ENCODE measurements at places on chromosomes 5 and 9. TPM values are rescaled to one million over a fixed set of nuclear protein-coding genes. Genes with fewer than 3 reads are reported as not detected.

Gene N4BP3
- 5.2 TPM for total RNA-seq

Gene SLC1A1
- 6.8 TPM for total RNA-seq

Gene ENC1
- total RNA-seq = 30.0 TPM

Gene PRRX2
- total RNA-seq = 25.5 TPM

Gene C9orf50
- total RNA-seq = not detected

Gene PLGRKT
- 23.8 TPM for total RNA-seq

Gene RNF44
- 58.4 TPM for total RNA-seq

Gene HAVCR2
- total RNA-seq = 0.07 TPM

Gene TIGD6
- 2.1 TPM for total RNA-seq

Gene GBGT1
- 0.34 TPM for total RNA-seq

- peak; percentile 56 for DNase-seq
Measured at GRCh38 chr5:113294311-113295110, 140.3 kb downstream of the TSSK1B start.

DNA sequence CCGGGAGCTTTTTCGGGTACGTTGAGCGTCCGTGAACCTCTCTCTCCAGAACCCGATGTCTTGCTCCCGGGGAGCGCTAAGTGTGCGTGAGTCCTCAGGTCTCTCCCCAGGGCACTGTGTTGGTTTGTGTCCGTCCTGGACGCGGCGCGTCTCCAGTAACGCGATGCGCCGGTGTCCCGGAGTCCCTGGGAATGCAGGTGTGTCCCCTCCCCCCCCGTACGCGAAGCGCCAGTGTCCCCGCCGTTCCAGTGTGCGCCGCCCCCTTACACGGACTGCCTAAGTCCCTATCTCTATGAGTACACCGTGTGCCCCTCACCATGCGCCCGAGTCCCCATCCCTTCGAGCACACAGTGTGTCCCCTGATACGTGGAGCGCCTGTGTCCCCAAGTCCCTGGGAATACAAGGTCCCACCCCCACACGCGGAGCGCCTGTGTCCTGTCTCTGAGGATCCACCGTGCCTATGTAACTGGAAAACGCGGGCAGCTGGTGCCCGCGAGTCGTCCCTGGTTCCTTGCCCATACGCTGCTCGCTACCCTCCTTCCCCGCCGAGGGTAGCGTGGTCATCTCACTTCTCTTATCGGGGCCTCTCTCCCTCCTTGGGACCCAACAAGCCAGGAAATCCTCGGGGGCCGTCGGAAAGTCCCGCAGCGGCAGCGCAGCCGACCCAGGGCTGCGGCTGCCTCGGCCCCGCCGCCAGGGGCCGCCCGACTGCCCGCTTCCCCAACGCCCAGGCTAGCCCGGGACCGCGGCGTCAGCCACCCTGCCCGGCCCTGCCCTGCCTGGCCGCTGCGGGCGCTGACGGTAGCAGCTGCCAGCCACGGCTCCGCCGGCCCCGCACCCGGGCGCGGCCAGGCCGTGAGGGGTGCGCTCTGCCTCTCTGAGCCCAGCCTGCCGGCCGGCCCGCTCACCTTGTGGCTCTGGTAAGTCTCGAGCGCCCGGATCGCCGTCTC is 709 bp downstream of the ELL2 start:
- no peak for DNase-seq

DNA sequence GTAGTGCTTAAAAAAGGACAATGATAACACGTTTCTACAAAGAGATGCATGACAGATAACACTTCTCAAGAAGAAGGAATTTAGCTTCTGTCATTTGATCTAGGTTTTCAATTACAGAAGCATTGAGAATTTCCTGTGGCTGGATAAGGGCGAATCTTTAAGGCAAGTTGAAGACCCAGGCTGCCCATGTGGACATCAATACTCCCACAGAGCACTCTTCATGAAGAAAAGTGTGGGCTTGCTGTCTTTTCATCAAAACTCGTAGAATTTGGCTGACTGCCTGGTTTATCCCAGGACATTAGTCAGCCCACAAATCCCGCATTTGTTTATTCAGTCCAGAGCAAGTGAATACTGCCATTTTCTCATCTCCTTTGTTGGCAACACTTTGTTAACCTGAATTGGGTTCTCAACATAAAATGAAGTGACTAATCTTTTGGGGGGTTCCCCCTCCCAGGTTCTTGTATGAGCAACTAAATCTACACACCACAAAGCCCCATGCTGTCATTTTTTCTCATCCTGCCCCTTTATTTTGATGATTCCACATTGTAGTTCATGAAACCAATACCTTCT is 43.4 kb upstream of the CDKN2B start:
- peak; percentile 75 for DNase-seq

GRCh38 chr9:109267555-109267954 is 53.3 kb downstream of the EPB41L4B start:
- DNase-seq = no peak

GRCh38 chr5:176748073-176748966 is 62.0 kb upstream of the UNC5A start:
- no peak for DNase-seq

DNA sequence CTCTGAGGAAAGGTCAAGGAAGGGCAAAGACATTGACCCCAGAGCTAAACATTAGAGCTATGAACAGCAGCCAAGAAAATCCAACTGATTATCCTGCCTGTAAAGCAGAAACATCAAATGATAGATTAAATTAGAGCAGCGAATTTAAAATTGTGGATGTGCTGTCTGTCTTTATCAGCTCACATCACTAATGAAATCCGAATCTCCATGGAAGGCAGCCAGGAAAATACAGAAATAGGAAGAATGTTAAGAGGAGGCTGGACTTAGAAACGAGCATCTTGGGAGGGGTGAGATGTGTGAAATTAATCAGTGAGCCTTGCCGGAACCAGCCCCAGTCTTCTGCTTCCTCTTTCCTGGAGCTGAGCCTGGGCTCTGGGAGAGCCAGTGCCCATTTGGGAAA is 191.0 kb downstream of the PJA2 start:
- DNase-seq = no peak

DNA sequence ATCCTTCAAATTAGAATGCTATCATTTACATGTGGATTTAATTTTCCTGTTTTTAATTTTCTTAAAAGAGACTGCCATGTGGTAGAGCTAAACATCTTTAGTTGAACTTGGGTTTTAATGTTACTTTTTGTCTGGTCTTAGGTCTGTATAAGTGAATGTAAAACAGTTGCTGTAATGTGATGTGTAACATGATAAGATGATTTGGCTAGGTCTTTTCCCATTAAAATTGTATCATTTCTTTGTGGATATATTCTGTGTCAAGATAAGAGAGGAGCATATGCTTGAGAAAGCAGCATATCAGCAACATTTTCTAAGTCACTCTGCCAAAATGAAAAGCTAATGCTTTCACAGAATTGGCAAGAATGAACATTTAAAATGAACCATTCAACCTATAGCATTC is 18.5 kb downstream of the TMEM167A start:
- DNase-seq = no peak

- no peak for DNase-seq
Measured at GRCh38 chr5:146068977-146069779, 36.2 kb downstream of the PLAC8L1 start.

GRCh38 chr9:97801180-97801579 is 51.8 kb upstream of the FOXE1 start:
- no peak for DNase-seq

GRCh38 chr9:130680836-130681768 is 12.5 kb upstream of the EXOSC2 start:
- peak; percentile 81 for DNase-seq

DNA sequence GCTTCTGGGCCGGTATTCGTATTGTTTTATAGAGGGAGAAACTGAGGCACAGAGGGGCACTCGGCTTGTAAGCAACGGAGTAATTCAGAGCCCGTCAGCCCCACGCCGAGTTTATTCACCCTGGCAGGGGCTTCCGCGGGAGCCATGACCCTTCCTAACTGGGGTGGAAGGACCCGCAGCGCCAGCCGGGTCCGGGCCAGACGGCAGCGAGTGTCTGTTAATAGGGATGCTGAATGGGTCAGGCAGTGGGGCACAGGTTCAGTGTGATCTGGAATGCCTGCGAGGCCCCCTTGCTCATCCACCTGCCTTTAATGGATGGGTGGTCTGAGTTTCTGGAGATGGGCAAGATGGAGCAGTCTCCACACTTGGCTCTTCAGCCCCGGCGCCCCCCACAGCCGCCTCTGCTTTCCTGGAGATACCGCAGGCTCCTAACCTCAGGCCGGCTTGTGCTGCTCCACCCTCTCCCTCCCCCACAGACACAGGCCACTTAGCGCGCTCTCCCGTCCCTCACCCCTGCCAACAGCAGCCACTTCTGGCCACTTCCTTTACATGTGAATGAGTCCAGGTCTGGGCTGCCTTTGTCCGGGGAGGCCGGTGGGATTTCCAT is 147.1 kb downstream of the ERCC6L2 start:
- no peak for DNase-seq

DNA sequence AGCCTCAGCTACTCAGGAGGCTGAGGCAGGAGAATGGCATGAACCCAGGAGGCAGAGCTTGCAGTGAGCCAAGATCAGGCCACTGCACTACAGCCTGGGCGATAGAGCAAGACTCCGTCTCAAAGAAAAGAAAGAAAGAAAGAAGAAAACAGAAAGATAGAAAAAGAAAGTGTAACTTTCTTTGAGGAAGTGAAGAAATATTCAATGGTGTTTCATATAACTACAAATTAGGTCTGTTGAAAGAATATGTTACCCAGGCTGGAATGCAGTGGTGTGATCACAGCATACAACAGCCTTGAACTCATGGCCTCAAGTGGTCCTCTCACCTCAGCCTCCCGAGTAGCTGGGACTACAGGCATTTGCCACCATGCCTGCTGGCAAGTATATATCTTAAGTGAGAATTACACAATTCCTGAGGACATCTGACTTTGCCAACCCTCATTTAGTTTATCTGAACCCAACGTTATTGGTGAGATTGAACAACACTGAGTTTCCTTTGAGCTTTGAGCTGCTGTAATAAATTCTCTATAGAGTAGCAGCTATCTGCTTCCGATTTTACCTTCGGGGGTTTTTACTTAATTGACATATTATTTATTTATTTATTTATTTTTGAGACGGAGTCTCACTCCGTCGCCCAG is 2.0 kb upstream of the FAF2 start:
- no peak for DNase-seq

DNA sequence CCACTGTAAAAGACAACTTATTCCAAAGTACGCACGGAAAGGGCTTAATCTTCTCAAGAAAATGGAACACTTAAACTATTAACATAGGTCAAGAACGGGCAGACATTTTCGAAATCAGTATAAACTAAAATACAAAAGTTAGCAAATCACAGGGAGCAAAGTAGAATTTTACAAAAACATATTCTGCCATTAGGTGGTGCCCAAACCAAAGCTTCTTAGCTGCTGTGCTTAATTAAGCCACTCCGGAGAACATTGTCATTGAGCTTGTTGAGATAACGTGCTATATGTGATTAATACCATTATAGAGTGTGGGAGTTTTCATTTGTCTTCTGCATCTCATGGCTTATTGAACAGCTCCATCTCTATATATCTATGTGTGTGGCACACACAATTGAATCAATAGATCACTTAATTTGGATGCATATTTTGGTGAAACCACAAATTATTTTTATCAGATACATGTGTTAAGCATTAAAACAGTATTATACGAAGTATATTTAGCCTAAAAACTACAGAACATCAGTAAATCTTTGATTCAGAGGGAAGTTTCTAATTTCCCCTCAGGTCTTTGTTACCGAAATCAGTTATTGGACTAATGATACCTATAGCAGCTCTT is 23.4 kb downstream of the UBLCP1 start:
- no peak for DNase-seq

GRCh38 chr9:5568868-5569267 is 58.5 kb downstream of the PDCD1LG2 start:
- no peak for DNase-seq

- DNase-seq = peak; percentile 31
Measured at GRCh38 chr5:126656401-126657007, 55.8 kb downstream of the PHAX start.

- no peak for DNase-seq
Measured at GRCh38 chr9:1837453-1838084, 177.6 kb upstream of the SMARCA2 start.

DNA sequence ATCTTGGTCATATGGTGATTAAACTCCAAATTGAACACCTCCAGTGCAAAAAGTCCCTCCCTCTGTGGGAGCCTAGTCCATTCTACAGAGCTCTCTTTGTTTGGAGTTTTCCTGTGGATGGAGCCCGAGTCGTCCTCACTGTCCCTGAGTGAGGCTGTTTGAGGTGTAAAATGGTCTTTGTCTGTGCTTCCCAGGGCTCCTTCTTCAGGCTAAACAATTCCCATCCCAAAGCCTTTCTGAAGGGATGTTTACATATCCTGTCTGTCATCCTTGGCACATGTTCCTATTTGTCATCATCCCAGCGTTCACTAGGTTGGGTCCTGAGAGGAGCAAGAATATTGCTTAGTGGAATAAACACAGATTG is 68.9 kb downstream of the COL27A1 start:
- no peak for DNase-seq

DNA sequence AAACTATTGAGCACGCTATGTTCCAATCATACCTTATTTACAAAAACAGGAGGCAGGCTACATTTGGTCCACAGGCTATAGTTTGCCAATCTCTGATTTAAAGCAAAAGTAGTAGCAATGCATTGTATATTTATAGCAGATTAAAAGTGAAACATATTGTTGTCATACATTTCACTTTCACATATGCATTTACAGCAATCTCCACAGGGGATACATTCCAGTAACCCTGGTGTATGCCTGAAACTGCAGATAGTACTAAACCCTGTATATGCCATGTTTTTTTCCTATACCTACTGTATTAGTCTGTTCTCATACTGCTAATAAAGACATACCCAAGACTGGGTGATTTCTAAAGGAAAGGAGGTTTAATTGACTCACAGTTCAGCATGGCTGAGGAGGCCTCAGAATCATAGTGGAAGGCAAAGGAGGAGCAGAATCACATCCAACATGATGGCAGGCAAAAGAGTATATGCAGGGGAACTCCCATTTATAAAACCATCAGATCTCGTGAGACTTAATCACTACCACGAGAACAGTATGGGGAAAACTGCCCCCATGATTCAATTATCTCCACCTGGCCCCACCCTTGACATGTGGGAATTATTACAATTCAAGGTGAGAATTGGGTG is 5.9 kb upstream of the CSF1R start:
- DNase-seq = no peak

DNA sequence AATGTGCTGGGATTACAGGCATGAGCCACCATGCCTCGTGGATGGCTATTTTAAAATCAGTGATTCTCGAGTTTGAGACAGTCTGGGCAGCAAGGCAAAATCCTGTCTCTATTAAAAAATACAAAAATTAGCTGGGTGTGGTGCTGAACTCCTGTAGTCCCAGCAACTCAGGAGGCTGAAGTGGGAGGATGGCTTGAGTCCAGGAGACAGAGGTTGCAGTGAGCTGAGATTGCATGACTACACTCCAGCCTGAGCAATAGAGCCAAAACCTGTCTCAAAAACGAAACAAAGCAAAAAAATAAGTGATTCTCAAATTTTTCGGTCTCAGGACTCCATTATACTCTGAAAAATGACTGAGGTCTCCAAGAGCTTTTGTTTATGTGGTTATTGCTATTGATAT is 47.9 kb upstream of the HSPA9 start:
- no peak for DNase-seq

DNA sequence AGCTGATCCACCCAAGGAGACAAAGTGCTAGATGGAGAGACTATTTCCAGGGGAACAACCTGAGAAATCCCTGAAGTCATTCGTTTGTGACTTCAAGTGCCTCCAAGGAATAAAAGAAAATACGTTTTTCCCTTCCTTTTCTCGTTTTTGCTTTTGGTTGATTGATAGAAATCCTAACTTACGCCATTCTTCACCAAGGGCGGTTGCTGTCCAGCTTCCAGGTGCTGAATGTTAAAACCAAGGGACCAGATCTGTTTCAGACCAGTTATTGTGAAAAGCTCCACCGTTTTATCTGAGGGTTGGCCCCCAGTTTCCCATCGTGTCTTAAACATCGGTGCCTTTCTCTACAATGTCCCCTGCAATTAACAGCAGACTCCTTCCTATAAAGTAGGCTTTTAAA is 600.7 kb upstream of the SGCD start:
- DNase-seq = no peak
